ENCODE measurements at places on chromosomes 6 and 20. TPM values are rescaled to one million over a fixed set of nuclear protein-coding genes. Genes with fewer than 3 reads are reported as not detected.

Gene SAMD3
- 0.87 TPM for total RNA-seq

Gene CTAGE9
- total RNA-seq, result not detected

Gene RIPPLY2
- total RNA-seq, result not detected

Gene RAB44
- total RNA-seq, result 0.37 TPM

Gene OR2H1
- not detected for total RNA-seq

Gene LRRC1
- 40.3 TPM for total RNA-seq

Gene SLC35F1
- total RNA-seq, result under 0.01 TPM

Gene ID4
- total RNA-seq, result 23.7 TPM

Gene RING1
- 22.8 TPM for total RNA-seq

Gene MEP1A
- total RNA-seq, result 0.43 TPM

Gene CTCFL
- total RNA-seq, result not detected

Gene RCAN2
- 7.2 TPM for total RNA-seq

Gene PIM1
- total RNA-seq, result 16.9 TPM

Gene SERINC3
- total RNA-seq, result 84.6 TPM

Gene DEF6
- total RNA-seq, result 35.3 TPM

Gene HLA-DOB
- 2.9 TPM for total RNA-seq

Gene OR2J3
- not detected for total RNA-seq

Gene COL9A1
- 16.0 TPM for total RNA-seq

Gene AGER
- total RNA-seq, result 35.6 TPM

Gene CGA
- not detected for total RNA-seq

Gene PRL
- total RNA-seq, result not detected

Gene PCIF1
- 22.2 TPM for total RNA-seq

Gene DDO
- total RNA-seq, result not detected

Gene CAP2
- 78.8 TPM for total RNA-seq

GRCh38 chr20:37690626-37691369 is 3.0 kb upstream of the CTNNBL1 start:
- no peak for DNase-seq

DNA sequence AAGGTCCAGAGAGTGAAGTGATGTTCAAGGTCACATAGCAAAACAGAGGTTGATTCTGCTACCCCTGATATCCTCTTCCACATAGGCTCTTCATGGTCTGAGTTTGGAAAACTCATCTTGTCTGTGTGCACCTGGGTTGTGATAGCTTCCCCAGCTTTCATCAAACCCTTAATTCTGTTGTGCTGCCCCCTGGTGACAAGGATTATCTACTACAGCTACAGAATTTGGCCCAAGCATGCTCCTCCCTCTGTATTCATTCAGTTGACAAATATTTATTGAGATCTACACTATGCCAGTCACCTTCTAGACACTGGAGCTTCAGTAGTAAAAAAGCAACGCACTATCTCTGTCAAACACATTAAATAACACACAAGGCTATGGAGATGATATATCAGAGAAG is 50.4 kb downstream of the SMPDL3A start:
- peak; percentile 78 for DNase-seq

GRCh38 chr6:130779658-130780033 is 47.6 kb upstream of the SMLR1 start:
- DNase-seq, result no peak

DNA sequence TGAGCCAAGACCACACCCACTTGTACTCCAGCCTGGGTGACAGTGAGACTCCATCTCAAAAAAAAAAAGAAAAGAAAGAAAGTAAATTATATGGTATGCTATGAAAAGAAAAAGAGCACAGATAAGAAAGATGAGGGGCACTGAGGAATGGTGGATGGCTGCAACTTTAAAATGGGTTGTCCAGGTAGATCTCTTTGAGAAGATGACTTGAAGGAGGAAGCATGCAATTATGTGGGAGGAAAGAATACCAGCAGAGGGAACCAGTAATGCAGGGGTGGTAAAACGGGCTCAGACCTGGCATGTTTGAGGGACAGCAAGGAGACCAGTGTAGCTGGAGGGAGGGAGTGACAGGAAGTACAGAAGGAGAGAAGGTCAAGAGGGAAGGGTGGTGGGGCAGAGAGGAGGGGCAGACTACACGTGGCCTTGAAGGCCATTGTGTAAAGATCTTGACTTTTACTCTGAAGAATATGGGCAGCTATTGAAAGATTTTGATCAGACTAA is 22.3 kb downstream of the LINC00237 start:
- DNase-seq, result no peak

- no peak for DNase-seq
Observed at GRCh38 chr20:16759181-16759563, 11.0 kb downstream of the OTOR start.

DNA sequence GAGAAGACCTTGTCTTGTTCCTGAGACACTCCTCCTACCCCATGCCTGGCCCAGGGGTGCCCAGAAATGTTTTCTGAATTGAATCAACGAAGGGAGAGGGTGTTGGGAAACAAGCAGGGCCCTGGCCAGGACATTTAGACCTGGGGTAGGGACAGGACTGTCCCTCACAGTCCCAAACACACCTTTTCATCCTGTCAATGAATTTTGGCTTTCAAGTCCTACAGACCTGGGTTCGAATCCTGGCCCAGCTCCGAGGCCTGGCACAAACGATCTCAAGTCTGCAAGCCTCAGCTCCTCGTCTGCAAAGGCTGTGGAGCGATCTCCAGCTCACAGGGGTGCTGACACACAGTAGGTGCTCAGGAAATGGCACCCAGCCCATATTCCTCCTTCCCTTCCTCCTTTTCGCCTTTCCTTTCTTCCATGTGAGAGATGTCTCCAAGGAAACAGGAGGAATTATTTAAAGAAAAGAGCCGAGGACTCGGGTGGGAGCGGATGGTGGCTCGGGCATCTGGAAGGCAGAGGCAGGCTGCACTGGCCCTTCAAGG is 7.3 kb upstream of the DLGAP4 start:
- DNase-seq, result no peak

DNA sequence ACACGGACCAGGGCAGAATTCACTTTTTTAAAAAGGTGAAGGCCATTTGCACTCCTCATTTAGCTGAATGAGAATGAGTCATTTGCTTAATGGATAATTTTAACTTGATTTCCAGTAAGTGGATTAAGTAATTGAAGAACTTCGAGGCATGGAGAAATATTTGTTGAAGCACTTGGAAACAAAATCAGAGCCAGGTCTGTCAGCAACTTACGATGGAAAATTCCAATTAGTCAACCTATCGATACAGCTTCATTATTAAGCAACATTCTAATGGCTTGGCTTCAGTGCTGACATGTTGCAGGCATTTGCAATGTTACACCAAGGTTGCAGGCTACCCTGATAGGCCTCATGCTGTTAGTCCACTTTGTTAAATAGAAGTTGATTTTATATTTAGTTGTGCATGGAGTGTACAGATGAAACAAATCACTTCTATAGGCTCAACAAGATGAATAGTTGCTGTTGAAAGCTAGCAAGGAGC is 423.5 kb upstream of the SLC35B3 start:
- DNase-seq, result no peak

DNA sequence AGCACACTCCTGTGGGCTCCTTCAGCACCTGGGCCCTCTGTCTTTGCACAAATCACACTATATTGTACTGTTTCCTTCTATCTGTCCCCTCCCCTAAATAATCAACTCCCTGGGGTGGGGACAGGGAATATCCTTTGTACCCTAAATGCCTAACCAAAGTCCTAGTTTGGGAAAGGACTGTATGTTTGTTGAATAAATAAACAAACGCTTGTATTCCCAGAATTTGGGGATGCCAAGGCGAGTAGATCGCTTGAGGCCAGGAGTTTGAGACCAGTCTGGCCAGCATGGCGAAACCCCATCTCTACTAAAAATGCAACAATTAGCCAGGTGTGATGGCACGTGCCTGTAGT is 322.7 kb downstream of the SYNE1 start:
- no peak for DNase-seq

GRCh38 chr6:19032591-19033295 is 645.6 kb downstream of the RNF144B start:
- no peak for DNase-seq

GRCh38 chr6:39426073-39426456 is 103.6 kb upstream of the KCNK16 start:
- peak; percentile 67 for DNase-seq

GRCh38 chr6:42783876-42784642 is 2.2 kb downstream of the BICRAL start:
- DNase-seq, result no peak

GRCh38 chr6:49766762-49767161 is 20.3 kb downstream of the PGK2 start:
- no peak for DNase-seq

DNA sequence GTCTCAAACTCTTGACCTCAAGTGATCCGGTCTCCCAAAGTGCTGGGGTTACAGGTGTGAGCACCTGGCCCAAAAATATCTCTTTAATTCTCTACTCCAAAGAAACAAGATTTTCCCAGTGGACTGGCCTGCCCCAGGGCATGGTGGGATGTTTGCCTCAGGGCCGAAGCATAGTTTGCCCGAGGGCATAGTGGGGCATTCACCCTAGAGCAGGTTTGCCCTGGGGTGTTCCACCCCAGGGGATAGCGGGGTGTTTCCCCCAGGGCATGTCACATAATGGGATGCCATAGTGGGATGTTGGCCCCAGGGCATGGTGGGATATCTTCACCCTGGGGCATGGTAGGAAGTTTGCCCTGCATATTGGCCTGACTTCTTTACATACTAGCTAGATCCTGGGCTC is 97.2 kb downstream of the VEGFA start:
- no peak for DNase-seq

DNA sequence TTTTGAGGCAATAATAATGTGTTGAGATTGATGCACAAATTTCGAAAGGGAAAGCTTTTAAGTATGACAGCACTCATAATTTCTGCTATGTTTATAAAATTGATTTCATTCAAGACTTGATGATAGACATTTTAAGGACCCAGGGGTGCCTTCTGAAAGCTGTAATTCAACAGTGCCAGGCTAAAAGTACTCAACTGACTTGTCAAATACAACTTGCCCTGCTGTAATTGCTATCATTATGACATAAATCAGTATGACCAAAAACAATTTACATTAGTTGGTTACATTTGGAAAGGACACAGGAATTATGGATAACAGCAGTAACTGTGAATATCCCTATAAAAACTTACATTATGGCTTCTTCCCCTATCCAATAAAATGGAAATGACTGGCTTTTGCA is 178.9 kb downstream of the MMUT start:
- DNase-seq, result no peak

- DNase-seq, result no peak
Observed at GRCh38 chr6:3893917-3894316, 44.7 kb downstream of the FAM50B start.

- DNase-seq, result peak; percentile 23
Observed at GRCh38 chr6:17202526-17202925, 78.6 kb upstream of the RBM24 start.

DNA sequence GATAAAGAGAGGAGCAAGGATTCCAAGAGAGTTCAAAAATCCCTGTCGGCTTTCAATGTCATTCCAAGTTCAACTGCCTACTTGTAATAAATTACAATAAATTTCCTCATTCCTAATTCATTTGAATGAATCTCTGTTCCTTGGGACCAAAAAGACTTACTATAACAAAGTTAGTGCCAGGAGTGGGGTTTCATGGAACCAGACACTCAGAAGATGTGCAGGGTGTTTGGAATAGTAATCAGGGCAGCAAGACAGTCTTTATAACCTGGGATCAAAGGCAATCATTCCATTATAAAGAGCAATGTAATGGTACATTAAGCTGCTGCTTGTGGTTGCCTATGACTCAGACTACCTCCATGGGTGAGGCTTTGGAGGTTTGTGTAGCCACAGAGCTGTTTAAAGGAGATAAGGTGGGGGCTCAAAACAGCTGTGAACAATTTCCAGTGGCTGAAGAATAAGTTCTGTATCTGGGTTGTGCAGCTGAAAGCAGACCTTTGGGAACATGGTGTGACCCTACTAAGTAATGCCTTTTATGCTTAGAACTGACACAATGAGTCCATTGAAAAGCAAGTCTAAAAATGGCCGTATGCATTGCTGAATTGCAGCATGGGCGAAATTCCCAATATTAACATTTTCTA is 159.9 kb downstream of the LINC00237 start:
- no peak for DNase-seq

GRCh38 chr6:34867484-34867883 is 20.4 kb downstream of the TAF11 start:
- no peak for DNase-seq

DNA sequence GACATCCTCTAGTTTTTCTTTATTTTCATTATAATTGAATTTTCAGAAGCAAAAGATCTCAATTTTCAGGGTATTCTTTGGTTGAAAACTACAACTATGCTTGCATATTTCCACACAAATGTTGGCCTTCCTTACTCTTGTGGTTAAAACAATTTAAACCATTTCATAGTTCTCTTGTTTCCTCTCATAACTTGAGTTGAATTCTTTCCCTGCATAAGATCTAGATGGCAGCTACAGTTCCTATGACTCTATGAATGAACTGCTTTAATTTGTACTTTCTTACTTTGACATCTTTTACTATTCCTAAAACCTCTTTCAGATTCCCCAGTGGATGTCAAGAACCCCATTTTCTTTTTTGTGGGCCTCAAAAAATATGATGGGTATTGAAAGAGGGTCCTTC is 564.5 kb downstream of the NKAIN2 start:
- no peak for DNase-seq

- no peak for DNase-seq
Observed at GRCh38 chr20:41094353-41095055, 42.8 kb upstream of the PLCG1 start.

GRCh38 chr6:88843040-88843439 is 120.4 kb downstream of the RNGTT start:
- no peak for DNase-seq

- no peak for DNase-seq
Observed at GRCh38 chr20:7155794-7156193, 388.3 kb downstream of the BMP2 start.

DNA sequence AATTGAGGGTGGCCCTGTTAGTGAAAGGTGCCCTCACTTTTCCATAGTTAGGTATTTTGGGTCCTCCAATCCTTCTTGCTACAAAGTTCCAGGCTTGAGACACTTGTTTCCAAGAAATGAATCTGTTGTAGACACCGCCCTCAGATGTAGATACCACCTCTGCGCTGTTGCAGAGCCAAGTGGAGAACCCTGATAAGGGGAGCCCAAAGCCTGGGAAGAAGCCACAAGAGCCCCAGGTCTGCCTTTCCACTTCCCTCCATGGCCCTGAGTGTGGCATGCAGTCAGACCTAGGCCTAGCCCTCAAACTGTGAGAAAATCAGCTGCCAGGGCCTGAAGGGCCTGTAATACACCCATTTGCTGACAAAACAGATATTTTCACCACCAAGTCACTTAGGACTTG is 37.1 kb downstream of the DTD1 start:
- DNase-seq, result no peak

- DNase-seq, result no peak
Observed at GRCh38 chr20:62445553-62446340, 18.4 kb upstream of the RBBP8NL start.

DNA sequence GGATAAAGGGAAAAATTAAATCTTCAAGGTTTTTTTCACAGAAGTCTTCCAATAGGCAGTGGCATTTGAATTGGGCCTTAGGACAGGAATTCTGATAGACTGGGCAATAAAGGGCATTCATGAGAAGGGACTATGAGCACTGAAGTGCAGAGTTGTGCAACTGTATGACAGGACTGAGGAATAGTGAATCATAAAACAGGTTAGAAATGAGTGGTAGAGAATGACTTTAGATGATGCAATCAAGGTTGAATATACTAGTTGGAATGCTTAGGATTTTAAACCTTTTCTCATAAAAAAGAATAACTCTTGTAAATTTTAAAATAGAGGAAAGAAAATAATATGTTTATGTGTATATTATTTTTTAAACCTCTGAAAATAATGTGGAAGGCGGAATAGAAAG is 944.7 kb downstream of the PHF3 start:
- no peak for DNase-seq

All from stomach (tissue), 19 donors.